Skeletal muscle tissue (tissue), 5 donors: ENCODE measurements at places on chromosomes 16 and 17. TPM values are rescaled to one million over a fixed set of nuclear protein-coding genes. Genes with fewer than 3 reads are reported as not detected.

UMOD gene
- not detected for total RNA-seq

LYRM1 gene
- total RNA-seq: 23.5 TPM

TBX6 gene
- total RNA-seq: not detected

IRX6 gene
- not detected for total RNA-seq

HEATR9 gene
- not detected for total RNA-seq

PRSS53 gene
- total RNA-seq: 2.6 TPM

CRYBA1 gene
- not detected for total RNA-seq

KCNJ2 gene
- 34.4 TPM for total RNA-seq

CCL1 gene
- not detected for total RNA-seq

KIF2B gene
- total RNA-seq: not detected

USP22 gene
- 156 TPM for total RNA-seq

PRSS36 gene
- total RNA-seq: 0.52 TPM

CDH11 gene
- total RNA-seq: 80.9 TPM

SDK2 gene
- 11.0 TPM for total RNA-seq

NPB gene
- 1.0 TPM for total RNA-seq

TUBG1 gene
- total RNA-seq: 13.0 TPM

GLYR1 gene
- 25.1 TPM for total RNA-seq

KRTAP4-3 gene
- not detected for total RNA-seq

MYO15A gene
- total RNA-seq: 0.52 TPM
